ENCODE measurements at places on chromosomes 5 and 9. TPM values are rescaled to one million over a fixed set of nuclear protein-coding genes. Genes with fewer than 3 reads are reported as not detected.

Gene FST
- 13.3 TPM for total RNA-seq

Gene CBY3
- not detected for total RNA-seq

Gene PCDHB10
- not detected for total RNA-seq

Gene RARS1
- total RNA-seq = 93.8 TPM

Gene SLC36A2
- not detected for total RNA-seq

Gene IL7R
- total RNA-seq = 0.79 TPM

Gene CYLC2
- not detected for total RNA-seq

Gene STK32A
- 0.22 TPM for total RNA-seq

Gene DND1
- total RNA-seq = 0.82 TPM

Gene LCN12
- 1.1 TPM for total RNA-seq

Gene TLR4
- total RNA-seq = 0.34 TPM

Gene STPG3
- not detected for total RNA-seq

Gene CATSPER3
- total RNA-seq = 0.59 TPM

Gene AGXT2
- total RNA-seq = not detected

Gene ADAMTS2
- total RNA-seq = not detected

Measured in A549 treated with CpdA at 1 μM for 4 hours (cell line).